T-helper 17 cell (primary cell): ENCODE measurements at places on chromosomes 7 and 10. TPM values are rescaled to one million over a fixed set of nuclear protein-coding genes. Genes with fewer than 3 reads are reported as not detected.

The RSPH10B gene
- total RNA-seq: 0.40 TPM

The SPDYE6 gene
- not detected for total RNA-seq

The ANKRD7 gene
- total RNA-seq: 0.47 TPM

The SPOCK2 gene
- total RNA-seq: 772 TPM

GRCh38 chr10:92571649-92572048 is 2.2 kb downstream of the IDE start:
- H3K27me3 ChIP-seq: no peaks in the 10 kb centered on the region
- no peak for DNase-seq
- peaks cover 41% of the 10 kb centered on the region for H3K4me1 ChIP-seq

- no peak overlapping the region for H3K27ac ChIP-seq
- no peaks in the 10 kb centered on the region for H3K27me3 ChIP-seq
- DNase-seq: no peak
- no peak overlapping the region for H3K4me3 ChIP-seq
- H3K36me3 ChIP-seq: peaks cover 3% of the 10 kb centered on the region
These were observed 1.8 kb upstream of the PPIF start for GRCh38 chr10:79345241-79346011.

- H3K4me1 ChIP-seq: peaks cover 4% of the 10 kb centered on the region
- H3K27ac ChIP-seq: no peak overlapping the region
- H3K4me3 ChIP-seq: no peak overlapping the region
- H3K27me3 ChIP-seq: no peaks in the 10 kb centered on the region
These were observed 28.9 kb downstream of the AOC1 start for GRCh38 chr7:150881189-150881588.

DNA sequence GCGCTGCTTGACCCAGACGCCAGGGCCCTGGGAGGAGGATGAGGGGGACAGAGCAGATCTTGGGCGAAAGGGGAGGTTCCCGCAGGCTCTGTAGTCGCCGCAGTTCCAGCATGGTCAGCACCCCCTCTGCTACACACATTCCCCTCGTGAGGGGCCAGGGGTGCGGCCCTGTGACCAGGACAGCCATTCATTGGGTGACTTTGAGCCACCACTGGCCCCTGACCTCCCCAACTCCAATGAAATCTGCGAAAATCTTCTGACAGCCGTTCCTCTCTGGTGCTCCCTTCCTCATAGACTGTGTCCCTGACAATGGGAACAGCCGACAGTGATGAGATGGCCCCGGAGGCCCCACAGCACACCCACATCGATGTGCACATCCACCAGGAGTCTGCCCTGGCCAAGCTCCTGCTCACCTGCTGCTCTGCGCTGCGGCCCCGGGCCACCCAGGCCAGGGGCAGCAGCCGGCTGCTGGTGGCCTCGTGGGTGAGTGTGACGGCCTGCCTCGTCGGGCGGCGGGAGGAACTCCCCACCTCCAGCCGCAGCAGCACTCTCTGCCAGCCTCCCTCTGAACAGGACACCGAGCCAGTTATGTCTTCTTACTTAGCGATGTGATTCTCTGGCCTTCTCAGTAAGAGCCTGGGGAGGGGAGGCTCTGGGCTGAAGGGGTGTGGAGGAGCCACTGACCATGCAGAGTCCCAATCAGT is 825 bp downstream of the TMEM176A start:
- no peak for DNase-seq
- H3K36me3 ChIP-seq: peaks cover 6% of the 10 kb centered on the region
- H3K27me3 ChIP-seq: peaks cover 48% of the 10 kb centered on the region

DNA sequence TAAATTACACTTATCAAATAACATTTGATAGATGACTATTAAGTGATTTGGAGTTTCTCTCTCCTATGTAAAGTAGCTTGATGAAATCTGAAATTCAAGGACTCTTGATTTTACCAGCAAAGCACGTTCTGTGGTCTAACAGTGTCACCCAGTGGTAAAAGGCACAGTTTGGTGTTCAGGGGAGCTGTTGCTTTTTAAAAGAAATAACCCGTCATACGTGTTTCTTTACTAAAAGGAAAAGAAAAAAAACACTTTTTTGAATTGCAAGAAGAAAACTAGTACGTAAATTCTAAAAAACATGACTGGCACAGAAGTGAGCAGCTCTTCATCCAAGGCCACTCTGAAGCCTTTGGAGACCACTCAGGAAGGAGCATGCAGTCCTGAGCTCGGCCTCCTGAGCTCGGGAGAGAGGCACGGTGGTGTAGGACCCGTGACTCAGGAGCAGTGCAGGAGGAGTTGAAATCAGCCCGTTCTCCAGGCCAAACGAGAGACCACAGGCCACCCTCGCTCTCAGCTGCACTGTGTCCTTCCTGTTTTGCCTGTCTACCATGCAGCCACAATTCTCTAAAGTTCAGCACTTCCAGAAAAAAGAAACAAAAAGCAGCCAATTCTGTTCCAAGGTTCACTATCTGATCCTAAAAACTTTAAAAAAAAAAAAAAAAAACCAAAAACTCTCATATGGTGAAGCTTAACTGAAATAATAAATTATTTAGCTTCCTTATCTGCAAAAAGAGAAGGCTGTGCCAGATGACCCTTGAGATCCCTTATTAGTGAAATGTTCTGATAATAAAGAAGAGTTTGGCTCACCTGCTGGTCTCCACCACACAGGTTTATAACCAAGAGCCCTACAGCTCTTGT is 212.6 kb upstream of the FRMD4A start:
- peaks cover 28% of the 10 kb centered on the region for H3K36me3 ChIP-seq
- DNase-seq: no peak
- peak overlapping the region; percentile 63 for H3K4me3 ChIP-seq
- peaks cover 73% of the 10 kb centered on the region for H3K4me1 ChIP-seq

- no peak for DNase-seq
- no peaks in the 10 kb centered on the region for H3K27me3 ChIP-seq
- peaks cover 6% of the 10 kb centered on the region for H3K36me3 ChIP-seq
- no peak overlapping the region for H3K27ac ChIP-seq
These were observed 93.6 kb downstream of the NKX6-2 start for GRCh38 chr10:132692311-132692710.

DNA sequence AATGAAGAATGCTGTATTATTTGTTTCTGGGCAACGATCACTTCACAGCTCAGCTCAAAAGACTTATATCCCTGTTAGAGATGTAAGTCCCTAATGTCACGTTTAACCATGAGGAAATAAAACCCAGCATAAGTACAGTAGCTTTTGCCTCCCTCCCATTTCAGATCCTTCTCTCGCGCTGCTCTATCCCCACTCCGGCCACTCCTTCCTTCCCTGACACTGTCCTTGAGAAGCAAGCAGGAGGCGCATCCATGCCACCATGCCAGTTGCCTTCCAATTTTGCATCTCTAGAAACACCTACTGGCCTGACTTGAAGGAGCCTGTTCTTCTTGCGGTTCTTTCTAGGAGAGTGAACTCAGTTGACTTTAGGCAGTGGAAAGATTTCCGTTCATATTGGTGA is 1.2 kb downstream of the FAM180A start:
- no peaks in the 10 kb centered on the region for H3K36me3 ChIP-seq
- no peak overlapping the region for H3K27ac ChIP-seq
- H3K4me3 ChIP-seq: no peak overlapping the region
- no peaks in the 10 kb centered on the region for H3K4me1 ChIP-seq
- peaks cover 24% of the 10 kb centered on the region for H3K27me3 ChIP-seq
- no peak for DNase-seq

DNA sequence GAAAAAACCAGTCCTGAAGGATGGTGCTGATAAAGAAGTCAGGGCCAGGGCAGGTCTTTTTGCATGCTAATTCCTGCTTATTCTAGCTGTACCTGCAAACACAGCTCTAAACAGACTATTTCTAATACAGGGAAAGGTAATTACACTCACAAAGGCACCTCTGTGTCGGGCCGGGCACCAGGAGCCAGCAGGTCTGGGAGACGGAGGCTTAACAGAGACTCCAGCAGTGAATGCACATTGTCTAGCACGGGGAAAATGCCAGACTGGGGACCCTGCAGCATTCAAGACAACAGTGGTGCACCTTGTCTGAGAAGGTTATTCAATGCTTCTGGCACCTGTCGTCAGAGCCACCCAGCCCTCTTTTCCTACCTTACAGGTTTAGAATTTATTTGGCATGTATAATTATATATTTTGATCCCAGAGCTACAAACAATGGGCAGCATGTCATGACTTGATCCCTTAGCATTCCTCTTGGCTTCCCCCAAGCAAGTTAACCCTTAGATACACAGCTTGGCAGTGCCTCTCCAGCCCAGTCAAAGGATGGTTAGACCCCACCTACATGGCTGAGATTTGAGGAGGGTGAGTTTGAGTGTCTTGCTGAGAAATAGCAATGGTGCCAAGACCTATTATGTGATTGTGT is 185.2 kb downstream of the SLC25A13 start:
- H3K4me1 ChIP-seq: peaks cover 5% of the 10 kb centered on the region
- H3K27me3 ChIP-seq: no peaks in the 10 kb centered on the region
- no peak for DNase-seq
- peaks cover 2% of the 10 kb centered on the region for H3K36me3 ChIP-seq
- H3K4me3 ChIP-seq: no peak overlapping the region

GRCh38 chr7:138144958-138145357 is 68.7 kb downstream of the AKR1D1 start:
- peaks cover 3% of the 10 kb centered on the region for H3K36me3 ChIP-seq
- peaks cover 26% of the 10 kb centered on the region for H3K27me3 ChIP-seq
- peaks cover 4% of the 10 kb centered on the region for H3K4me1 ChIP-seq
- DNase-seq: no peak

DNA sequence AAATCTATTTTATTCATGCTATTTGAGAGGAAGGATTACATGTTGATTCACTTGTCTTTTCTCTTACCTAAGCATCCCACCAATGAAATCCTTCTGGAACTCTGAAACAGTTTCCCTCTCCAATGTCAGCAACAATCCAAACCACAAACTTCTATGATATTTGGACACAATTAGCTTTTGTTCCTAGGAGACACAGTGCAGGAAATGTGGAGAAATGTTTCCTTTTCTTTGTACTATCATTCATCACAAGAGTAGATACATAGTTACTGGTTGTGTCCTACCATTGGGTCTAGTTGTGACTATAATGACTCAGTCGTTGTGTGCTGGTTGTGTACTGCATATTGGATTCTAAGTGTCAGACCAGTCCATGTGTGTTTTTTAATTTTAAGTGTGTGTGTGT is 156.8 kb upstream of the MAGI2 start:
- no peak overlapping the region for H3K27ac ChIP-seq
- no peaks in the 10 kb centered on the region for H3K27me3 ChIP-seq
- no peaks in the 10 kb centered on the region for H3K36me3 ChIP-seq
- H3K4me1 ChIP-seq: no peaks in the 10 kb centered on the region
- no peak overlapping the region for H3K4me3 ChIP-seq

DNA sequence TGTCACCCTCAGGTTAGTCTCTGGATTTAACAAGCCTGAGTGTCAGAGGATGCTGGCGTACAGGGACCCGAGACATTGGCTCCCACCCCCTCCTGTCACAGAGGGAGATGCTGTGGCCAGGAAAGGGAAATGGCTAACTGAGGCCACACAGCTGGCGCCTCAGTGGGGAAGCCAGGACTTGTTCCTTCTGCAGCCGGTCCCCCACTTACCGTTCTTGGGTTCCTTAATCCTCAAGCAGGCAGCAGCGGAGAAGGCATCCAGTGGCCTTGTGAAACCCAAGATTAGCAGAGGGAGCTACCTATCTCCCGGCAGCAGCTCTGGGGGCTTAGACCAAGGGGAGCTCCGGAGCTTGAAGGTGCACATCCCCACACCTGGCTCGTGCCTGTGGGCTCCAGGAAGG is 65.4 kb downstream of the NEURL1 start:
- H3K36me3 ChIP-seq: peaks cover 8% of the 10 kb centered on the region
- no peak for DNase-seq
- no peak overlapping the region for H3K27ac ChIP-seq
- peaks cover 57% of the 10 kb centered on the region for H3K27me3 ChIP-seq
- H3K4me1 ChIP-seq: peaks cover 10% of the 10 kb centered on the region
